ENCODE measurements at places on chromosomes 16 and 17.
A peak's percentile ranks its signal among the peaks of the same experiment; 100 is the strongest.

DNA sequence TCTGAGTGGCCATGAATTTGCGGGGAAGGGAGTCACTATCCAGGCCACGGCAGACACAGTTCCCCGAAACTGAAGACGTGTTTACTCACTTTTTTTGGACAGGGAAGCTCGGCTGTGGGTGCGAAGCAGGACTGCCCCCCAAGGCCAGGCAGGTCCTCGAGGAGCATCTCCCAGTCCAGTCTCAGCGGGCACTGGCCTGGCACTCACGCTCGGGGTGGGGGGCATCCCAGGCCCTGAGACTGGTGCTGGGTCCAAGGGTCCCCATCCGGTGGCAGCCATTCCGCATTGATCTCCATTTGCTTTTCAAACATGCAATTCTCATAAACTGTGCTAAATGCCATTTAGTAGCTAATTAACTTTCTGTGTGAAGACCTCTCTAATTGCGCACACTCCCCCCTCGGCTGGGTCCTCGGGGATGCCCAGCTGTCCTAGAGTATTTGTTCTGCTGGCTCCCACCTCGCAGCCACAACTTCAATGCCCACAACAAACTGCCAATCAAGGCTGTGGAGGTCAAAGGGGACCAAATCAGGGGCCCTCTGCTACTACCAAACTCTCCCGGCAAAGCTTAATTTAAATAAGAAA lies 50.2 kb downstream of the TBC1D16 start:
- DNase-seq: no peak

- no peak for DNase-seq
Observed at GRCh38 chr16:83847371-83848225, 39.8 kb downstream of the HSBP1 start.

GRCh38 chr16:53083119-53083518 lies 28.3 kb downstream of the CHD9 start:
- DNase-seq: no peak

GRCh38 chr17:75983501-75984181 lies 4.6 kb downstream of the TEN1 start:
- no peak for DNase-seq

- DNase-seq: no peak
Observed at GRCh38 chr16:15988268-15989013, 39.0 kb downstream of the ABCC1 start.

GRCh38 chr16:20610892-20611349 lies 34.8 kb upstream of the ACSM2B start:
- DNase-seq: no peak

DNA sequence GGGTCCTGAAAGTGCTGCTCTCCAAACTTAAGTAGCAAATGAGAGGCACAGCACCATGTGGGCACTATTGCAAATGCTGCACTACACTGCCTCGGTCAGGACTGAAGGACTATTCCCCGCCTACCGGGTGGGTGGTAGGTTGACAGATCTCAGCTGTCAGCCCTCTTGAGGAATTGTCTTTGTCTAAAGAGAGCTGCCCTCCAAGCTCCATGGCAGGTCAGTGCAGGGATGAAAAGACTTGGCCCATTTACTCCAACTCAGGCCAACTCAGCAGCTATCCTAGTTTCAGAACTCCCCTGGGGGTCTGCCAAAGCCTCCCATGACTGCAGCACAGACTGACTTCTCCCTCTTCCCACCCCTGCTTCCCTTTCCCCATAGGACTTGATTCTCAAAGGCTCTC lies 3.4 kb upstream of the PDZD9 start:
- no peak for DNase-seq

DNA sequence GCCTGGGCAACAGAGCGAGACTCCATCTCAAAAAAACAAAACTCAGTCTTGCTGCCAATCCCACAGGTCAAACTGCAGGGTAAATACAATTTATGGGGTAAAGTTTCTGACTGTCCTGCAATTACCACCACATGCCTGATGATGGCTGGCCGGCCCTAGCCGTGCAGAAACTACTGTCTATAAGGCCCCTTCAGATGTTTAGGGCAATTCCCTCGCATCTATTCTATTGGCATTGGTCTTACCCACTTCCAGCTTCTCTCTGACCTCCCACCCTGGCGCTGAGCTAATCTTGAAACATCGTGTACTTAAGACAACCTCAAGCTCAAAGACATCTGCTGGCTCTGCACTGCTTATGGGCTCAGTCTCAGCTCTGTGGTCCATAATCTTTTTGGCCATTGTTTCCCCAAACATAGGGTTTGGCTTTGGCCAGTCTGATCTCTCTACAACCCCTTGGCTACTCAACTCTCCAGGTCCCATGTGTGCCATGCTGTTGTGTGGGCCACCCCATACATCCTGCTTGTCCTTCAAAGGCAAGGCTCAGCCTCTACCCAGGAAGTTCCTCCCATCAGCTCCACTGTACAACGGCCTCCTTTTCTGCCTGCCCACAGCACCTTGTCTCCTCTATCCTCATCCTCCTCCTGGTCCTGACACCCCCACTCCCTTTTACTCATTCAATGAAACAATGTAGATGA lies 16.6 kb downstream of the MAP3K14 start:
- no peak for DNase-seq

GRCh38 chr17:43986225-43986981 lies 18.0 kb upstream of the NAGS start:
- no peak for DNase-seq

DNA sequence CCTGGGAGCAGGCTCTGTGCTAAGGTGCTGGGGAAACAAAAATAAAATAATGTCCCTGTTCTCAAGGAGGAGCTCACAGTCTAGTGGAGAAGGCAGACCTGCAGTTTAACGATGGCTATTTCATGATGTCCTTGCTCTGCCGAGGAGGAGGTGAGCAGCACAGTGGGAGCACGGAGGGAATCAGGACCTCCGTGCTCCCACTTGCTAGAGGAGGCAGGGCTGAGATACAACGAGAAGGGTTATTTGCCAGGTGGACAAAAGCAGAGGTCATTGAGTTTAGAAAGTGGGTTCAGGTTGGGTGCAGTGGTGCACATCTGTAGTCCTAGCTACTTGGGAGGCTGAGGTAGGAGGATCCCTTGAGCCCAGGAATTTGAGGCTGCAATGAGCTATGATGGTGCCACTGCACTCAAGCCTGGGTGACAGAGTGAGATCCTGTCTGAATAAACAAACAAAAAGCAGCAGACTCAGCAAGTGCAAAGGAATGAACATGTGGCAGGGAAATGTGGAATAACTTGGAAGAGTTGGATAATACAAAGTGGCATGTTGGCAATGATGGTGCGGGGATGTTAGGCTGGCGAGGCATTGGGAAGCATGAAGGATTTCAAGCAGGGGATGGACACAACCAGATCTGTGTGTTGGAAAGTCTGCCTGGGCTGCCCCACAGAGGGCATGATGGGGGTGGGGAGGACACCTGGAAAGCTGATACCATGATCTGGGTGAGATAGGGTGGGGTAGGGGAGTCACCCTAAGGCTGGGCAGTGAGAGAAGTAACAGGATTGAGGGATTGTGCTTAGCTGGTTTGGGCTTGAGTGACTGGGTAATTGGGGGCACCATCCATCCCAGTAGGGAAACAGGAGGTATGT lies 12.8 kb upstream of the TNS4 start:
- DNase-seq: no peak

- no peak for DNase-seq
Observed at GRCh38 chr17:67021196-67021595, 23.2 kb upstream of the CACNG1 start.

DNA sequence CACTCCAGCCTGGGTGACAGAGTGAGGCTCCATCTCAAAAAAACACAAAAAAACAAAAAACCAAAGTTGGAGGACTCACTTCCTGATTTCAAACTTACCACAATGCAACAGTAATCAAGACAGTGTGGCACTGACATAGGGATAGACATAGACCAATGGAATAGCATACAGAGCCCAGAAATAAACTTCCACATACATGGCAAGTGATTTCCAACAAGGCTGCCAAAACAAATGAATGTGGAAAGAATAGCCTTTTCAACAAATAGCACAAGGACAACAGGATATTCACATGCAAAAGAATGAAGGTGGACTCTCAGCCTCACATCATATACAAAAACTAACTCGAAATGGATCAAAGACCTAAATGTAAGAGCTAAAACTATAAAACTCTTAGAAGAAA lies 36.8 kb upstream of the RASD1 start:
- no peak for DNase-seq

DNA sequence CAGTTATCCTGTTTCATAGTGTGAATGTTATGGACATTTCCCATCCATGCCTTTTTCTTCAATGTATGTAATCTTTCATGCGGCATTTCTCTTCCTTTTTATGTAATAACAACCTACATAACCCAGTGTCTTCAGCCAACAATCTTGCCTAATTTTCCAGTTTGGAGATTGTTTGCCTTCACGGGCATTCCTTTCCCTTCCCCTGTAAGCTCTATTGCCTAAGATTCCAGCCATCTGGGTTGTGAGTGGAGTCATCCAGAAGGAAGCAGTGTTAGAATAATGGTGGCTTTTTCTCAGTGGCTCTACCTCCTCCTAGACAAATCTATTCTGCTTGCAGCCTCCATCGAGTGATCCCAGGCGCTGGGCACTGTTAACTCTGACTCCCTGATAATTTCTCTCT lies 22.3 kb downstream of the SYCE1L start:
- no peak for DNase-seq

DNA sequence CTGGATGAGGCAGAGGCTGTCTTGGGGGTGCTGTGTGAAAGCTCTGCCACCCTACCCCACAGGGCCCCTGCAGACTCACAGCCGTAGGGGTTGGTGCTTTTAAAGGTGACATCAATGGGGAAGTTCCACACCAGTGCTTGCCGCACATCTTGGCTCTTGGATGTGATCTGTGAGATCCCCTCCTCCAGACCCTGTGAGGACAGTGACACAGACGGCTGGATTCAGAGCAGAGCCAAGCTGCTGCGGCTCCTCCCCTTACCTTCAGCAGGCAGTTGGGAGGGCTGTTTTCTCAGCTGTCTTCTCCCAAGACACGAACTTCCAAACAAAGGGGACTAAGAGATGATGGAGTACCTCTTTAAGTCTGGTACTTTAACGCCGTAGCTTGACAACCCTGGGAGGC lies 4.8 kb downstream of the B9D1 start:
- DNase-seq: no peak

- no peak for DNase-seq
Observed at GRCh38 chr17:74330446-74330845, 4.4 kb downstream of the KIF19 start.

DNA sequence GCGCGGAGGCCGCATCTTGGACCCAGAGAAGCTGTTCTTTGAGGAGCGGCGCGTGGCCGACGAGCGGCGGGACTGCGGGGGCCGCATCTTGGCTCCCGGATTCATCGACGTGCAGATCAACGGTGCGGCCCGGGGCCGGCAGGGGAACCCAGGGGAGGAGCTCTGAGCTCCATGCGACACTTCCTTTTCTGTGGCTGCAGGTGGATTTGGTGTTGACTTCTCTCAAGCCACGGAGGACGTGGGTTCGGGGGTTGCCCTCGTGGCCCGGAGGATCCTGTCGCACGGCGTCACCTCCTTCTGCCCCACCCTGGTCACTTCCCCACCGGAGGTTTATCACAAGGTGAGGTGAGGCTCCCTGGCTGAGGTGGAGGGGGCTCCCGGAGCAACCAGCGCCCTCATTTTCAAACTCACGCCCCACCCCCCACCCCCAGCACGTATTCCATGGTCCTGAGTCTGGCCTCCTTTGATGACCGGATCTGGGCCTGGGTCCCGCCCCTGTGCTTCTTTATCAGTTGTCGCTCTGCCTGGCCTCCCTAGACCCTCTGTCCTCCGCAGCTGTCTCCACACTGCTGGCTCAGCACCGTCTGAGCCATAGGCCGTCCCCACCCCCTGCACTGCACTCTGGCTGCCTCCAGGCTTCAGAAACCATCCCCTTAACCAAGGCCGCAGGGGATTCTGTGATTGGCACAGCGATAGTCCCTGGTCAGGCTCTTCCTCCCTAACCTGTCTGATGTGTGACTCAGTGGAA lies 787 bp downstream of the AMDHD2 start:
- DNase-seq: peak; percentile 40

DNA sequence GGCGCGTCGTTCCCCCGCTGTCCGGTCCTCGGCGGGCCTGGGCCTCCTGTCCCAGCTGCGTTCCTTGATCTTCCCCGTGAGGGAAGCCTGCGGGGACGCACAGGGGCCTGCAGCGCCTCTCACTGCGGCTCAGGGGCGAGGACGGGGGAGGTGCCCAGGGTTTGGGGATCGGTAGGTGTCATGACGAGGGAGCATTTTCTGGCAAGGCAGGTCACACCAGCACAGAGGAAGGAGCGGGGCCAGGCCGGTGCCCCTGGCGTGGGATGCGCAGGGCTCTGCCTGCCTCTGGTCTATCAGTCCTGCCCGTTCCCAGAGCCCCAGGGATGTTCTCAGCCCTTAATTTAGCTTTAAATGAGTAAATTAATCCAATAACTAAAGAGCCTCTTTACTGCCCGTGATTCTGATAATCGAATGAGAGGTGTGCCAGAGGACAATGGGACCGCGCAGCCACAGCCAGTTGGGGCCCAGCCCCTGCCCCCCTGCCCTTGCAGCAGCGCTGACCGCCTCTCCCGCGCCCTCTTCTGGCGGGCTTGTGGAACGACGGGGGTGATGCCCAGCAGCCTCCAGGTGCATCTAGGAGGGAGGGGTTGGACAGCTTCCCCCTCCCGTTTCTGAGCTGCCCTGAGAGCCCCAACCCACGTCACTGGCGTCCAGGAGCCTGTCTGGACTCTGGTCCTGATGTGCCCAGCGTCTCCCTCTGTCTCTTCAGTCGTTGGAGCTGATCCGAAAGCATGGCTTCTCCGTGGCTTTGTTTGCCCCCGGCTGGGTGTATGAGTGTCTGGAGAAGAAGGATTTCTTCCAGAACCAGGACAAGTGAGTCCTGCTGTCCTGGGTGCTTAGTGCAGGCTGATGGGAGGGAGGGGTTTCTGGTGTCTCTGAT lies 7.9 kb downstream of the ENGASE start:
- peak; percentile 41 for DNase-seq

GRCh38 chr17:48586355-48587258 lies 3.4 kb downstream of the HOXB3 start:
- no peak for DNase-seq

DNA sequence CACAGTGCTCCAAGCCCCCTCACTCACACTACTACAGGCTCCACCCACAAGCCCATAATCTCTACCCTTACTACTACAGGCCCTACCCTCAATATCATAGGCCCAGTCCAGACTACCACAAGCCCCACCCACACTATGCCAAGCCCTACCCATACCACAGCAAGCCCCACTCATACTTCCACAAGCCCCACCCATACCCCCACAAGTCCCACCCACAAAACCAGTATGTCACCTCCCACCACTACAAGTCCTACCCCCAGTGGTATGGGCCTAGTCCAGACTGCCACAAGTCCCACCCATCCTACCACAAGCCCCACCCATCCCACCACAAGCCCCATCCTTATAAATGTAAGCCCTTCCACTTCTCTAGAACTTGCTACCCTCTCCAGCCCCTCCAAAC lies 13.8 kb downstream of the RIPOR1 start:
- DNase-seq: peak; percentile 94

- DNase-seq: no peak
Observed at GRCh38 chr16:13835387-13835786, 84.6 kb upstream of the ERCC4 start.

GRCh38 chr17:50189550-50190292 lies 11.7 kb downstream of the COL1A1 start:
- no peak for DNase-seq

All from DND-41 (cell line).